GM03348 (cell line): ENCODE measurements at places on chromosomes 6 and 20.

GRCh38 chr20:22008456-22008855 lies 303.0 kb downstream of the PAX1 start:
- no peak for DNase-seq

DNA sequence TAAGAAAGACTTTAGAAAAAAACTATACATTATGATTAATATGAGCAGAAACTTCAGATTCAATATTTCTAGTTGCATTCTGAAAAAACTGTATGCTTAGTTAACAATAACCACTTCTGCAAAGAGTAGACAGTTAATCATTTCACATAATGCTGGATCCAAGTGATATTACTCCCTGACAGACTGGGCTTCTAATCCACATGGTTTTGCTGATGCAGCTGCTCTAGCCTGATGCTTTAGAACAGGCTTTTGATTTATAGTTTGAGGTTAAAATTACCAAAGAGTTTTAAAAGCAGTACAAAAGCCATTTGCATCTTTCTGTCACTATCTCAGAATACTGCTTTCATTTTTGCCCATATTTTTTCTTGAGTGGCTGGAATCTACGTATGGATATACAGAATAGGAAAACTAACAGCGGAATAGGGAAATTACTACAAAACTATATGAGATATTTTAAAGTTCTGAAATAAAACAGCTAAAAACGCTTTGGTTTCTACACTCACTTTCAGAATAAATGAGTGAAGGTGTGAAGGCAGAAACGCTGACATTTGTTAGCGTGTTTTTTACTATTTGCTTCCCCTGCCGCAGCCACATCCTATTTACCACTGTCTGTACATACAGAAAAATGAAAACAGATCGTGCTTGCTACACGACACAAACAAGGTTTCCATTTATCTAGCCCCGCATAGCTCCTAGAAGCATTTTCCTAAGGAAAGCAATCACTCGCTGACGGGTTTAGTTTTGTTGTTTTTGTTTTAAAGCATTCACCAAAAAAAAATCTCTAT lies 61.7 kb downstream of the METTL24 start:
- no peak for DNase-seq

DNA sequence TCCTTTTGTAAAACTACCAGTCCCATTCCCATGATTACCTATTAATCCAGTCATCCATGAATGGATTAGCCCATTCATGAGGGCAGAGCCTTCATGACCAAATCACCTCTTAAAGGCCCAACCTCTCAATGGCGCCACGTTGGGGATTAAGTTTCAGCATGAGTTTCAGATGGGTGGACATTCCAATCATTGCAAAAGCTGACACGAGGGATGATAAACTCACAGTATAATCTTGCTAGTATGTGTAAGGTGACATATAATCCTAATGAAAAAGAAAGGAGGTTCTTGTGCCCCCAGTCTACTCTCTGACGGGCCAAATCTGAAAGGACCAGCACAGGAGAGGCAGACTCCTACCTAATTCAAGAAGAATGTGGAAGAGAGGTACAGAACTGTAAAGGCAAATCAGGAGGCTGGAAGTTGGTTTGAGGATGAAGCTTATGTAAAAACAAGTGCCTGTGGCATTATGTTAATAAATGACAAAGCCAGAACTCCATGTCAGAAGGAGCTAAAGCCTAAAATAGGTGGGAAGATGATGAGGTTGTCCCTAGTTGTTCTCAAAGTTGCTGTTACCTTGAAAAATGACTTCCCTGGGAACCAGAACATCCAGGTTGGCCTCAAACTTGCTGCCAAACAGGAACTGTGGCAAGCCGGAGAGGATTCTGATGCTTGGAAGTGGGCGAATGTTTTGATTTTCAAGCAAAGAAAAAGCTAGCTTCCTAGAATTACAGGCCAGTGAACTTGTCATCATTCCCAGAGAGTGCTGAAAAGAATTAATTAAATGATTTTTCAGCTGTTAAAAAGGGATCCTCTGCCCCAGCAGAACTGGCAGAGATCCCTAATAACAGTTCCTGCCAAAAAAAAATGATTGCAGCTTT lies 106.5 kb upstream of the TIAM2 start:
- DNase-seq = peak; percentile 23

- DNase-seq = no peak
Measured at GRCh38 chr6:156189195-156189594, 588.0 kb upstream of the ARID1B start.

DNA sequence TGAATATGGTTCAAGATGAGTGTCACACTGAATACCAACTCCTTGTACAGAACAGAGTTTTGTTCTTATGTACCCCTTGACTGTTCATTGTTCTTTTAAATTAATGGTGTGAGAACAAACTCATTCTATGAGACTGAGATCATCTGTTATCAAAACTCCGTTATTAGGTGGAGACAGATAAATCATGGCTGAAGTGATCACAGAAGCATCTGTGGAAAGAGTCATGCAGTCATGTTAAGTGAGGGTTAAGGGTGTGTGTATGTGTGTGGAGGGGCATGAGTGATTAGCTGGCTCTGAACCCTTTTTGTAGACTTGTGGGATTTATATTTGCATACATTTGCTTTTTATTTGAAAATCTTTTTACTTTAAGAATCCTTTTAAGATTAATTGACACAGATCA lies 24.7 kb downstream of the ADGRG6 start:
- DNase-seq = no peak

DNA sequence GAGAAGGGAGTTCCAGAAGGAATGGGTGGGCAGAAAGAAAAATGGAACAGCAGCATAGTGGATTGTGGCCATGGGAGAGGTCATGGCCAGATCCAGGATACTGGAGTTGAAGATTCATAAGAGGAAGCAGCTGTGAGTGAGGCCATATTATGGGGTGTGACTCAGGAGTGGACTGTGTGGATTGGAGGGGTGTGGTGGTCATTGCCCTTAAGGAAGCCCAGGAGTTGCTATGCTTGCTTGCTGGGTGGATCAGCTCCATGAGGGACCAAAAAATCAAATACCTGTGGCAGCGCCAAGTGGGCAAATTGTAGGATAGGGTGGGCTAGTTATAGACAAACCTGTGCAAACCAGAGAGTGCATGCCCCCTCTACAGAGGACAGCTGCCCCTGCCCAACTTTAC lies 18.3 kb downstream of the LRRC1 start:
- peak; percentile 20 for DNase-seq
